ENCODE measurements at places on chromosomes 7 and 10. TPM values are rescaled to one million over a fixed set of nuclear protein-coding genes. Genes with fewer than 3 reads are reported as not detected.

Gene OR6B1
- total RNA-seq, result not detected

Gene LIPK
- total RNA-seq, result 60.3 TPM

Gene LRRTM3
- total RNA-seq, result not detected

Gene PRKG1
- total RNA-seq, result 2.8 TPM

Gene FKBP6
- total RNA-seq, result not detected

Gene FAM53B
- 52.3 TPM for total RNA-seq

Gene LRIT1
- total RNA-seq, result not detected

Gene TEX36
- not detected for total RNA-seq

Gene RBP4
- total RNA-seq, result 13.5 TPM

All from lower leg skin (tissue), 4 donors.